ENCODE measurements at places on chromosomes 1 and 21. TPM values are rescaled to one million over a fixed set of nuclear protein-coding genes. Genes with fewer than 3 reads are reported as not detected.

DNA sequence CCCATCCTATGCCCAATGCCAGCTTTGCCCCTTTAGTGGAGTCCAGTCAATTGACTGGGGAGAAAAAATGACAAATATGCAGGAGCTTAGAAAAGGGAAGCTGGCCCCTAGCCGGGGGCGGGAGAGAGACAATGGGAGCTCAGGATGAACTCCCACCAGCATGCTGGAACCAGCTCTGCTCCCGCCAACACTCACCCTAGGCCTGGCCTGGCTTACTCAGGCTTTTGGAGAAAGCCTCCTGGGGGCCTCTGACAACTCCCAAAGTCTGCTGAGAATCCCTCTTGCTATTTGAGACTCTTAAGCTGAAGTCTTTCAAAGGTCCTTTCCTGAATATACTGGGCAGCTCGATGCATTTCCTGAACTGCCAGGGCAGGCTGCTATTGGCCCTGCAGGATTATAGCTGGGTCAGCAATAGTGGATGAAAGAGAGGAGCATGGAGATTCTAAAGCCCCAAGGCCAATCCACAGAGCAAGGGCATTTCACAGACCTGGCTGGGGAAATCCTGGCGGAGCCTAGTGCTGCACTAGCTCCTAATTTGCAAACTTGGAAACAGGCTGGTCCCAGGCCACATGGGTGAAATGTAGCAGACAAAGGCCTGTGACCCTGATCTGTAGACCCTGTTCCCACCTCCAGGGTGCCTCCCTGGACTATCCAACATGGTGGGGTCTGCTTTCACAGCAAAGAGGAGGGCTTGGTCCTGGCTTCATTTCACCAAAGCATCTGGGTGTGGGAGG, 35.7 kb upstream of the CLSTN1 start:
- no peak for DNase-seq

GRCh38 chr1:81559662-81560350, 240.9 kb upstream of the ADGRL2 start:
- DNase-seq = no peak

- no peak for DNase-seq
These were observed 33.3 kb downstream of the COQ8A start for GRCh38 chr1:226973371-226973897.

GRCh38 chr1:167715157-167715999, 6.4 kb upstream of the MPZL1 start:
- DNase-seq = no peak

DNA sequence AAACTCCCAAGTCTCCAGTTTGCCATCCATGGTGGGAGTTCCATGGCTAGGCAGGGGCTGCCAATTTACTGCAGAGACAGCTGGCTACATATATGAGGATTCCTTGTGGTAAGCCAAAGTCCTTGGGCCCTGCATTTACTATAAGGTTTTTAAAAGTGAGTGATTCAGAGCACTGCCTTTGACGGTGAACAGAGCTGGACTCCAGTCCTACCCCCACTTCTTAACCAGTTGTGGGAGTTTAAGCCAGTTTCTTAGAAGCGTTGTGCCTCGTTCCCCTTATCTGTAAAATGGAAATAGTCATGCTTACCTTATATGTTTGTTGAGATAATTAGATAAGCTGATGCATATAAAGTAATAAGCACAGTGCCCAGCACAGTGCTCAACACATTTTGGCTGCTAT, 64.6 kb downstream of the LRIG2 start:
- no peak for DNase-seq

DNA sequence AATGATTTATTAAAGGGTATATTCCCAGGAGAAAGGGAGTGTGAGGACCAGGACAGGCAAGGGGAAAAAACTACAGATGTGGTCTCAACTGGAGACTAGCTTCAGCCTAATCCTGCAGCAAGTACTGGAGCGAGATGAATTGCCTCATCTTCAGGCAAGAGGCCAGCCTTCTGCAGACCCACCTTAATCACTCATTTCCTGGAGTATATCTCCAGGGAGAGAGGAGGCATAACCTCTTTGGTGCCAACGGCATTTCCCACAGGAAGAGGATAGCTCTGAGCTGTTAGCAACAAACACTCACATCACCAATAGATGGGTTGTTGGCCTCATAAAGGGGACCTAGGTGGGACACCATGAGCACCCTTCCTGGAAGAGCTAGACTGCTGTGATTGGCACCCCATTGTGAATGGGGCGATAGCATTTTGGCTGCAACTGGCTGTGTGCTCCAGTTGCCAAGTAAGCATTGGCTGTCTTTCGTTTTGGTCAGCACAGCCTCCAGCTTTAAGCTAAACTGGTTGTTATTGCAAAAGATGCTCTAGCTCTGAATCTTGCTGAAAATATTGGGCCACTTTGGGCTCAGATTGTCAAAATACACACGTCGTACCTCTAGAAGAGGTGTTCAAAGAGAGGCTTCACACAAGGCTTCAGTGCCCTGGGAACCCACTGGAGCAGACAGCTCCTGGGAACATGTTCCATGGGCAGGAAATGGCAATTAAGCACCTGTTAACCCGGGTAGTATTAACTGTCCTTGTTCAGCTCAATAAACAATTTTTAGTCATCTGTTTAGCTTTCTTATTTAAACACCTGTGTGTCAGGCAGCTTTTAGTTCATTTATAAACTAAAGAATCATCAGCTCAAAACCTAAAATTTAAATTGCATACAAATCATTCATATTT, 314.8 kb upstream of the C1orf87 start:
- DNase-seq = no peak

GRCh38 chr1:197439708-197440280, 171.7 kb downstream of the CRB1 start:
- no peak for DNase-seq

Gene DISC1
- total RNA-seq = 3.5 TPM

Gene MFAP2
- total RNA-seq = 188 TPM
